ENCODE measurements at places on chromosomes 4 and X. TPM values are rescaled to one million over a fixed set of nuclear protein-coding genes. Genes with fewer than 3 reads are reported as not detected.
A peak's percentile ranks its signal among the peaks of the same experiment; 100 is the strongest.

DNA sequence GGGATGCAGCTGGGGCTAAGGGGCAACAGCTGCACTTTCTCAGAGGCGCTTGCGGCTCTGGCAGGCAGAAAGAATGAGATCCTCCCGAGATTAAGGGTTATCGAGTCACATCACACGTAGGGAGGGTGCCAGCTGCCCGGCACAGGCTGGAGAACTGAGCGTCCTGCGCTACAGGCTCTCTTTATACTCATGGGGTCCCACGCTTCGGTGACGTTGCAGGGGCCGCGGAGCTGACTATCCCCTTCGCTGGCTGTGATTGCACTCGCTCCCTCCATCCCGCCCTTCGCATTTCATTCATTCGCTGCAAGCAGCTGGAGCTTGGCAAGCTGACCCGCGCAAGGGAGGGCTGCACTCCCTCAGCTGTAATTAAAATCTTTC is at the start of gene TACR3:
Gene TACR3, minus strand, starts transcription at position 156 of the 378 bp plus-strand sequence. CDS start 310 bp downstream, outside the sequence.
- DNase-seq = peak; percentile 71

DNA sequence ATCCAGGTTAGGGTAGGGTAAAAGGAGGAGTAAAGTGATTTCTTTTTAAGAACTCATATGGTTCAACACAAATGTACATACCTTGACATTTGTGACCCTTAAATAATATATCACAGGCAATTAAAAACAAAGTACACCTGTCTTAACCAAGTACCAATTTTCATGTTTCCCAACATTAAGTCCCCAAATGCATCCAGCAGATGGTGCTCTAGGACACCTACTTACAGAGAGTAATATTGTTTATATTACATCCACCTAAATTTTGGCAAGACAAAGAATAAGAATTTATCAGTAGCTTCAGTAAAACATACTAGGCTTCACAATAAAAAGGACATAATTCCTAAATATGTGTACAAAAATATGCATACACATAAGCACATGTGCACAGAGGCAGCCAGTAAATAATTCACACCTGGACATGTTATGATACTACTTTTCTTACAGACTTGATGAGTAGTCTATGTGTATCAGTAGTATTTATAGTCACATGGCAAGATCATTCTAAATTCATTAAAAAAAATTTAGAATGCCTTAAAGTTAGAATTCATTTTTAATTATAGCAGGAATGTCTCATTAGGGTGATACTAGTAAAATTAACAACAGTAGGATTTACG is 219.7 kb downstream of the DCLK2 start:
- peak; percentile 74 for DNase-seq

- peak; percentile 5 for DNase-seq
These were observed 164.3 kb downstream of the PDHA2 start for GRCh38 chr4:96003951-96004740.

FAT1 gene
- total RNA-seq = 400 TPM

GRCh38 chrX:69024161-69024736 is 141.0 kb downstream of the PJA1 start:
- no peak for DNase-seq

DNA sequence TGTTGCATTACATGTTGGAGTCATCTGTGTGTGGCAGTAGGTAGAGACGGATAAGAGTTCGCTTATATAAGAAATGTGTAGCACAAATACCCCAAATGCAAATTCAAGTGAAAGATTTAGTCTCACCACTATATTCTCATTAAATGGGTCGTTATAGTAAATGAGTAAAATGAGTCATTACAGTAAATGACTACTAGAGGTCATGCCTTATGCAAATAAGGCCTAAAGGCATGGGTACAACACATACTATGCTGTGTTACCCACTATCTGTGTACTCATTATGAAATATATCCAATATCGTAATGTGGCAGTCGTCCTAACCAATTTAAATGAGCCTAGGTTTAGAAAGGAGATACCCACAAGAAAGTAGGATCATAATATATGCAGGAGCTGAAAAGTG is 1603.1 kb downstream of the C4orf33 start:
- no peak for DNase-seq

DNA sequence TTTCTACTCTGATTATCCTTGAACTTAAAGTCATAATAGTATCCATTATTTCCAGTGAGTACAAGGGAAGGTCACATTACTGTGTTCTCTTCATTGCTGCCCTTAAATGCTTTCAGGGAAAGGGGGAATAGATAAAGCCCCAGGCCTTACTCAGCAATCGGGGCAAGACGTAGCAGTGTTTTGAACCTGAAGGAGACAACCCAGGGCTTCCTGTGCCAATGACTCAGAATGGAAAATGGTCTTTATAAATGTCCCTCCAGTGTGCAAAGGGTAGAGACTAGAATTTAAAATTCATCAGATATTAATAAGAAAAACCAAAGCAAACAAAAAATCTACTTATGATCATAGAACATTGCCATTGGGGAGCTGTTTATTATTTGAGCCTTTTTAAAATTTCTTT is 23.7 kb downstream of the TLR8 start:
- no peak for DNase-seq

Measured in neural progenitor cell (in vitro differentiated cells).